ENCODE measurements at places on chromosomes 6 and 20. TPM values are rescaled to one million over a fixed set of nuclear protein-coding genes. Genes with fewer than 3 reads are reported as not detected.

Gene AGER
- 12.0 TPM for total RNA-seq

Gene MCCD1
- total RNA-seq, result not detected

Gene SLC26A8
- not detected for total RNA-seq

Gene KCTD20
- total RNA-seq, result 47.2 TPM

GRCh38 chr6:70700922-70701876, 33.5 kb downstream of the SMAP1 start:
- no peak for DNase-seq

- DNase-seq, result no peak
Observed at GRCh38 chr6:143401636-143402370, 48.7 kb downstream of the ADAT2 start.

GRCh38 chr20:14966808-14967207, 629.4 kb upstream of the FLRT3 start:
- no peak for DNase-seq

DNA sequence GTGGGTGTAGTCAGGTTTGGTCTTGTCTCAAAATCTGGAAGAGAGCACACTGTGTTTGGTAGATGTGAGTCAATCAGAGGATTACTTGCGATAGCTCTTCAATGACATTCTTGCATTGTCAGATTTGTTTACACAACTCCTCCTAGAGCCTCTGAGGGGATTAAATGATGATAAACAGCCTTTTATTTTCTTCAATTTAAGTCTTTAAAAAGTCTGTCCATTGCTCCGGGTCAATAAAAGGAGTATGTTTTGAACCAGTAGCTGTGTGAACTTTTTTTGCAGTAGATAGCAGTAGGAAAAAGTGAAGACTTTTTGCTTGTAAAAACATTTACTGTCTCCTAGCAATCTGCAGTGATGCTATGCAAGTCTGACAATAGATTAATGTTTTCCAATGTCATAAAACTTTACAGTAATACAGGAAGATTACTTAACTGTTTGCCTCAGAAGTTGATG, 49.9 kb downstream of the GJA1 start:
- peak; percentile 51 for DNase-seq

- no peak for DNase-seq
Observed at GRCh38 chr6:148700741-148701311, 46.0 kb upstream of the UST start.

DNA sequence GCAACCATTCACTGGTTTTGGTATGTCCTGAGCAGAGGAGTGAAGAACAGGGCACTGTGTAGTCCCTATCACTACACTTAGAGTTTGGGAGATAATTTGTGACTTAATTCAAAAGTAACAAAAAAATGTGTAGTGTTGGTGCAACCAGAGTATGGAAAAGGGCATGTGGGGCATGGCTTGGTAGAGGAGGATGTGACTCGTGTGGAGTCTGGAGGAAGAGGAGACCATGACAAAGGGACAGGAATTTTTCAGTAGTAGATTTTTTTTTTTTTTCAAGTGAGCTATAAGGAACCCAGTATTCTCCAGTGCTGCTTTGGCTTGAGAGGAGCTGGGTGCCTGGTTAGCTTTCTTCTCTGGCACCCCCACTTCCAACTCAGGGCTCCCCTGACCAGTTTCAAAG, 5.1 kb downstream of the MTRES1 start:
- no peak for DNase-seq

GRCh38 chr6:127343809-127344659, 625 bp upstream of the ECHDC1 start:
- DNase-seq, result peak; percentile 68

GRCh38 chr6:150128425-150128824, 14.4 kb upstream of the PPP1R14C start:
- no peak for DNase-seq

DNA sequence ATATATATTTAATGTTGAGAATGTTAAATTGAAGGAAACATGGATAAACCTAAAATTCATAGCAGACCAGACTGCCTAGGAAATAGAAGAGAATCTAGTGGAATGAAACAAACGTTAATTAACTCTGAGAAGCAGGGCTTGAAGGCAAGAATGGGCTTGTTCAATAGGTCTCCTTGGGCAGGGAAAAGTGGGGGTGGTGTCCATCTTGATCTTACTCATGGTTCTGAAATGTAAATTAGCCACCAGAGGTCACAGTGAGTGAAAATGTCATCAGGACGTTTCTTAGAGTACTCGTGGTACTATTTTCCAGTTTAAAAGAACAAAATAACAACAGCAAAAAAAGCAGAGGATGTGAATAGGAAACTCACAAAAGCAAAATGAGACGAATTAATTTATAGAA, 66.8 kb upstream of the BTBD3 start:
- DNase-seq, result no peak
